Activated gamma-delta T cell treated with anti-CD3 and anti-CD28 coated beads, Interleukin-2, amount 50 U/mL, for 16 hours (primary cell): ENCODE measurements at places on chromosomes 12 and 14.

- no peak for DNase-seq
Measured at GRCh38 chr12:104952816-104953215, 5.3 kb downstream of the SLC41A2 start.

- peak; percentile 5 for DNase-seq
Measured at GRCh38 chr12:112906712-112907414, at the start of gene OAS1. OAS1 (plus strand) TSS chr12:112906962; CDS start chr12:112907040, 78 bp downstream.

DNA sequence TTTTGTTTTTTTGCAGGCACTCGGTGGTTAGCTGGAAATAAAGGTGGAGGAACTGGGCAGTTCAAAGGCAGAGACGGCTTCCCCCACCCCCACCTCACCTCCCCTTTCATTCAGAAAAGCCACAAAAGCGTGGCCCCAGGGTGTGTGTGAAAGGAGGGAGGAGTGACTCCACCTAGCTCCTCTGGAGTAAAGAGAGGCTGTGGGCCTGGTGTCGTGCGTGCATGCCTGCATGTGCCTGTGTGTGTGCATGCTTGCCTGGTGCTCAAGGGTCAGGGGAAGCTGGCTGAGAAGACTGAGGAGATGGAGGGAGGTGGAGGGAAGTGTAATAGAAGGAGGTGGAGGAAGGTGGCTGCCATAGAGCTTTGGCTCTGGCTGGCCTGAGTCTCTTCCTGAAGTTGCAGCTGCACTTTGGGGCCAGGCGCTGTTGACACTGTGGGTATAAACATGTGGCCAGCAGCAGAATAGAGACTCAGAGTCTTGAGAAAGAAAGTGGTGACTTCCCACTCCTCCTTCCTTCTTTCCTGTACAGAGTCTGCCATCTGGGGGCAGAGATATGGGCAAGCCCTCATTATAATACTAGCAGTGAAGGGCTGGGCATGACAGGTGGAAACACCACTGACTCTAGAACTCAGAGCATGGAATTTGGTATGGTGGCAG is 36.9 kb upstream of the SINHCAF start:
- DNase-seq = no peak

- no peak for DNase-seq
Measured at GRCh38 chr14:100504372-100505078, 82.7 kb downstream of the BEGAIN start.

- DNase-seq = no peak
Measured at GRCh38 chr14:95531473-95531872, 3.4 kb upstream of the GLRX5 start.

DNA sequence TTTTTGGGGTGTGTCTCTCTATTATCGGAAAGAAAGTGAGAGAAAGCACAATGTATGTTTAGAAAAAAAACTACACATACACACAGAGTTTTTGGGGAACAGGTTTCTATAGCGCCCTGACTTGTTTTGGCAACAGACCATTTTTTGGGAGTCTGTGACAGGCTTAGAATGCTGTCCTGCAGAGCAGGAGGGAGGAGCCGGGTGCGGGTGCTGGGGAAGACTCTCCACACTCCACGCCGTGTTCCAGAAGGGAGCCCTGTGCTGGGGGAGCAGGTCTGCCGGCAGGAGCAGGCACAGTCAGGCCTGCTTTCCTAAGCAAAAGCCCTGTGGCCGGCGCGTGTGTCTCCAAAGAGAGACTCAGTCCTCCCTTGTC is 26.5 kb downstream of the CD9 start:
- no peak for DNase-seq

DNA sequence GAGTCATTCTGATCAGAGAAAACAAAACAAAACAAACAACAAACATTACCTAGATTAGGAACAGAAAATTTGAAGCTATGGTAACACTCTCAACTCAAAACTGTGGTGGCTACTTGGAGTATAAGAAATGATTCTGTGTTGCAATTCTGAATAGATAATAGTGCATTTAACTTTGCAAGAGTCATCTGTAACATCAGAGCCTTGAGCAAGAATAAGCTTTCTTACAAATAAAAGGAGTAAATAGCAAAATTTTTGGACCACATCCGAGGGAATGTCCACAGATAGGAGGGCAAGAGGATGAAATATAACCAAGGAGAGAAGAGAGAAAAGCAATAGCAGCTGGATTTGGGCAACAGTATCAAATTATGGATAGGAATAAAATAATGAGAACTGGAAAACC is 1090.6 kb downstream of the SLC6A15 start:
- no peak for DNase-seq

DNA sequence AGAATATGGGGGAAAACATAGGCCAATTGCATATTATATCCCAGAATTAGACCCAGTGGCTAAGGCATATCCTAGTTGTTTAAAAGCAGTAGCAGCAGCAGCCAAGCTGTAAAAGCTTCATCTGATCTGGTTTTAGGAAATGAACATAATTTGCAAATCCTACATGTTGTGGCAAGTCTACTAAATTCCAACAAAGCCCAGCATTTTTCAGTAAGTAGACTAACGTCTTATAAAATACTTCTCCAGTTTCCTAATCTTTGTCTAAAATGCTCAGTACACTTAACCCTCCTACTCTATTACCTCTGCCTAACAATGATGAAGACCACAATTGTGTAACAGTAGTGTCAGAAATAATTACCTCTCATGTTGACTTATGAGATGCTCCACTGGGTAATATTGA is 70.9 kb upstream of the RERGL start:
- no peak for DNase-seq

- DNase-seq = no peak
Measured at GRCh38 chr12:120353136-120353535, 15.8 kb downstream of the MSI1 start.

- DNase-seq = no peak
Measured at GRCh38 chr14:81295958-81296923, 75.5 kb upstream of the GTF2A1 start.

- peak; percentile 12 for DNase-seq
Measured at GRCh38 chr12:93441081-93441616, 598 bp downstream of the UBE2N start.

DNA sequence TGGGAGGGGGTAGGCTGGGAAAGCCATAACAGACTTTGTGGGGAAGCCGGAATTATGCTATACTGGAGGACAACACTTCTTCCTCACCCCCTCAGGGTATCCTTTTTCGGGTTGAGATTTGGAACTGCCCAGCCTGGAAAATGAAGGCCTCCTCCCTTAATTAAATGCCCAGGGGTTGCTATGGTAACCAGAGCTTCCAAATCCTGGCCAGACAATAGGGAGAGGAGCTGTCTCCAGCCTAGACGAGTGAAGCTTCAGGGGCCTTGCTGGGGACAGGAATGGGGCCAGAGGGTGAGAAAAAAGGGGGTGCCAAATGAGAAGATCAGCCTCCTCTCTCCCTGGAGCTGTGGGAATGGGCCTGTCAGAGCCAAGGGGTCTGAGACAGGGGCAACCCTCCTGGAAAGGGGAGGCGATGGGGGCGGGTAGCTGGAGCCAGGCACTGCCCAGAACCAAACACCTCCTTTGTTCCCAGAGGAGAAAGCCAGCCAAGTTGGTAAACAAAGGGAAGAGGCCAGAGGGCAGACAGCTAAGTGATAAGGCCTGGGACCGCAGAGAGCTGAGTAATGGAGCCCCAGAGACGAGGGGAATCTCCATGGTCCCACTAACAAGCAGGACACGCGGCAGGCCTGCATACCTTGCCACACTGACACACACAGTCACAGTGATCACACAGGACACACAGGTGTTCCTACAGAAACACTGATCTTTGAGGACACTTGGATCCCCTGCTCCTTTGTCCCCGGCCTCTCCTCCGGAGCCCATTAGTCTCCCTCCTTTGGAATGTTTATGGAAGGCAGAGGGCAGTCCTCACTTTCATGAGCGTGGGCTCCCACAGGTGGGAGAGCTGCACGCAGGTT is 17.9 kb upstream of the RND1 start:
- no peak for DNase-seq

DNA sequence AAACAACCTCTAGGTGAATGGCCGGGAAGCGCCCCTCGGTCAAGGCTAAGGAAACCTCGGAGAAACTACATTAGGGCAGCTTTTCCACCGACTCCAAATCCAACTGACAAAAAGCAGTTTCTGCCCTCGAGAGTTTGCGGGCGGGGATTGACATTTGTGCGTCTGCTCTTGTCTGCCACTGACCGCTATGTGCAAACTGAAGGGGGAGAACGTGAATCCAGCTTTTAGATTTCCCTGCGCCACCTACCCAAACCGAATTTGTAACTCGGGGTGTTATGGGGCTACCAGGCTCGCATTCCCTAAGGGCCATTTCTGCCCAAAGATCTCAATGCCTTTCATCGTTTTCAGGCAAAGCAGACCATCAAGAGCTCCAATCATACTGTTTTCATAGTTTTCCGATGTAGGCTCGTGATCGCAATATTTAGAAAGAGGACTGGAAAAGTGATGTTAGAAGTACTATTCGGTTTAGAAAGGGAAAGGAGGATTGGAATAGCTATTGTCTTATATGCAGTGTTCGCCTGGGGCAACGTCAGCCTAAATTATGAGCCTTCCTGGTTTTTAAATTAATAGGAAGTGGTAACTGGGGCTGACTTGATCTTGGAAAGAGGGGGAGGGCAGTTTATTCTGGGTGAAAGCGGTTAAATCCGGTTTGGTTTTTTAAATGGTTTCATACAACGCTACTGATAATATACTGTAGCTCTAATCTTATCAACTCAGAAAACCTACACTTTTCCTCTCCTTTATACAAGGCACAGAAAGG is 45.4 kb downstream of the BCAT1 start:
- DNase-seq = no peak

GRCh38 chr12:6788972-6789924 is at the start of gene CD4:
CD4 (plus strand) TSS chr12:6789528; CDS start chr12:6800139, 10,611 bp downstream.
- no peak for DNase-seq

DNA sequence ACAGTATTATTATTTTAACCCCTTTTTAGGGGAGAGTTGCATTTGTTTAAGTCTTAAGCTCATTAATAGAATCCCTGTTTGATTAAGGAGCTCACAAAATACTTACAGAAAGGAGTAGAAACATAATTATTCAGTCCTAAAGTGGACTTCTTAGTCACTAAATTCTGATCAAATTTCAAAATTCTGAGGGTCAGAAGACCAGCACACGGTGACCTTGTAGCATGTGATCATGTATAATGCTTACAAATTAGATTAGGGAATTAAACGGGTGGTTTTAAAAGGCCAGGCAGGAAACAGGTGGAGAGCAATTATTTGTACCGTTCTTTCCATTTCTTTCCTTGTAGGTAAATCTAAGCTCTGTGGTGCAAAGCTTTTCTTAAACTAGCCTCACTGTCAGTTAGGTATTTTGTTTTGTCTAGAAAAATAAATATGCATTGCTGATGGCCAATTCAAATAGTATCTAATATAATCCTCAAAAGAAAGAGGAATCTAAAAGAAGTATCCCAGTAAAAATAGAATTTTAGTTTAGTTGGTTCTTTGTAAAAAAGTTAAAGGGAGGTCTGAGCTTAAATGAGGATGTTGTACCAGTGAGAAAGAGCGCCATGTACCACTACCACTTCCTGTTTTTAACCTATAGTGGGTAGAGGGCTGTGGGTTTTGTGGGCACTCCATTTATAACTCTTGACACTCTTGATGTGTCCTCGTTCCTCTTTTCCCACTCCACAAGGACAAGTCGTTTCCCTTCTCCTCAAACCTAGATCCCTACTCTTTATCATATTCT is 51.1 kb downstream of the SLC38A1 start:
- DNase-seq = peak; percentile 49

DNA sequence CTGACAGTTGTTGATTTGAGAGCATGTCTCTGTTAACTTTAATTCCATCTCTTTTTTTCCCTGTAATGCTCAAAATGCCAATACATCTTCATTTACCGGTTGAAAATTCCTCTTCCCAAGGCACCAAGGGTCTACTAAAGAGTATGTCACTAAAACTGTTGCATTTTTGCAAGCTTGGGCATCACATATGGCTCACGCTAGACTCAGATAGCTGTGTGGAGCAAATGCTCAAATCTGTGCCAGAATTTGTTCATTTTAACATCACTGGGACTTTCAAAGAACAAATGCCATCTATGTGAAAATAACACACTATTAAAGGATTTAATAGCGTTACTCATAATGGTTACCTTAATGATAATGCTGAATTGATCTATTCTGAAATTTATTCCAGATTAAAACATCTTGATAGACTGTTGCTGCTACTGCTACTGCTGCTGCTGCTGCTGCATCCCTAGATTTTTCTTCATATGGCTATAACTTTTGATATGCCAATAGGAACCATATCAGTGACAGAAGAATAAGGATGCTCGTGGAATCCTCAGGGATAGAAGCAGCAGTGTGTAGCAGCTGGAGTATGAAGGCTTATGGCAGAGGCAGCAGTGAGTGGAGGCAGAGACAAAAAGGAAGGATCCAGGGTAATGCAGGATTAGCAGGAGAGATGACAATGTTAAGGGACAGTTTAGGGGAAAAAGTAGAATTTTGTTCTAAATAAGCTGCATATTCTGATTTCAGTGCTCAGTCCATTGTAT is 57.3 kb downstream of the MGAT4C start:
- DNase-seq = no peak

GRCh38 chr14:21040370-21040925 is 1.7 kb upstream of the RNASE7 start:
- DNase-seq = no peak

DNA sequence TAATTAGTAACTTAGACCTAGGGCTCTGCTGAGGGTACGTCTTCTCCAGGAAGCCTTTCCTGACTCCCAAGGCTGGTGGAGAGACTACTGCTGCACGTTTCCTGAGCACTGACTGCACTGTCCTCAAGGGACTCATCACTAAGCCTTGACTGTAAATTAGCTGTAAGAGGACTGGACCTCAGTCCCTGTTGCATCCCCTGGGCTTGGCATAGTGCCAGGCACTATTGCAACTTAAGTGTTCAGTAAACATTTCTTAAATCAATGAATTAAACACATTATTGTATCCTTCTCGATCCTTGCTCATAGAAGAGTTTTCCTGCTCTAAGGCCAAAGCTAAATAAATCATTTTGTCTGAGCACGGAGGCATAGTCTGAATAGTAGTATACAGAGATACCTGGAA is 31.9 kb upstream of the IFNG-AS1 start:
- DNase-seq = no peak

- DNase-seq = no peak
Measured at GRCh38 chr12:113144806-113145205, 4.7 kb upstream of the CFAP73 start.

DNA sequence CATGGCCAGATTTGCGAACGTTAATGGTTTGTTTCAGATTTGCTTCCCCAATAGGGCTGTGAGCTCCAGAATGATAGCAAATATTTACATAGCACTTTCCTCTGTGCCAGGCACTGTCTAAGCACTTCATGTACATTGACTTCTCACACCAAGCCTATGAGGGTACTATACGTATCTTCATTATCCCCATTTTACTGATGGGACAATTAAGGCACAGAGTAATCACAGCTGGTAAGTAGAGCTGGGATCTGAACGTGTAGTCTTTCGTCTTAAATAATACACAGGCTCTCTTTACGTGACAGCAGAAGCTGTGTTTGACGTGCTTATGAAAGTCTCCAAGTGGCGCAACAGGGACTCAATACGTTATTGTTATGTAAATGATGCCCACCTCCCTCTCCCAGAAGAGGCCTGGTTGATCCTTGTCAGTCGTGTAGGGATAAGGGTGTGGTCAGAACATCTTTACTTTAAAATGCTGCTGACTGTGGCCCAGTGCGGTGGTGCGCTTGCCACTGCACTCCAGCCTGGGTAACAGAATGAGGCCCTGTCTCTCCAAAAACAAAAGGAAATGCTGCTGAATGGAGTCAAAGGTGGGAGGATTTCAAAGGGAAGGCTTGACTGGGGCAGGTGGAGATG is 66.3 kb upstream of the TCL1B start:
- DNase-seq = no peak
